ENCODE measurements at places on chromosomes 11 and 22.
A peak's percentile ranks its signal among the peaks of the same experiment; 100 is the strongest.

DNA sequence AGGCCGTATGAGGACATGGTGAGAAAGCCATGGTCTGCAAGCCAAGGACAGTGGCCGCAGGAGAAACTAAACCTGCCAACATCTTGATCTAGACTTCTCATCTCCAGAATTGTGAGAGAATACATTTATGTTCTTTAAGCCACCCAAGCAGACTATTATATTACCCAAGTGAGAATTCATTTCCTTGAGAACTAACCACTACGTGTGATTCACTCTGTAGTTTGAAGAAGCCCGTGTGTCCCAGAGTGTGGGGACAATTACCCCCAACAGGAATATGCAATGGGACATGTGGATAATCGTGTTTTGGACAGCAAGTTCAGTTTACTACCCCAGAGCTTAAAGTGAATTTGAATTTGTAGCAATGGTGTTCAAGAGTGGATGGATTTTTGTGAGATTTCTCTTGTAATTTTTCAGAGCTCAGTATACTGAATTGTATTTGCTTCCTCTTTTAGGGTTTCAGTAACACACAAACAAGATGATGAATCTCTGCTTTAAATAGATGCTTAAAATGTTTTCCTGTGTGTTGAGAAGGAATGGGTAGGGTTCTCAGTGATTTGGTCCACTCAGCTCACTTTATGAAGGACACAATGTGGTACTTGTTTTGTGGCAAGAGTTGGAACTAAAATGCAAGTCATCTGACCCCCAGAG lies 100.0 kb upstream of the ARHGAP20 start:
- no peak for DNase-seq

DNA sequence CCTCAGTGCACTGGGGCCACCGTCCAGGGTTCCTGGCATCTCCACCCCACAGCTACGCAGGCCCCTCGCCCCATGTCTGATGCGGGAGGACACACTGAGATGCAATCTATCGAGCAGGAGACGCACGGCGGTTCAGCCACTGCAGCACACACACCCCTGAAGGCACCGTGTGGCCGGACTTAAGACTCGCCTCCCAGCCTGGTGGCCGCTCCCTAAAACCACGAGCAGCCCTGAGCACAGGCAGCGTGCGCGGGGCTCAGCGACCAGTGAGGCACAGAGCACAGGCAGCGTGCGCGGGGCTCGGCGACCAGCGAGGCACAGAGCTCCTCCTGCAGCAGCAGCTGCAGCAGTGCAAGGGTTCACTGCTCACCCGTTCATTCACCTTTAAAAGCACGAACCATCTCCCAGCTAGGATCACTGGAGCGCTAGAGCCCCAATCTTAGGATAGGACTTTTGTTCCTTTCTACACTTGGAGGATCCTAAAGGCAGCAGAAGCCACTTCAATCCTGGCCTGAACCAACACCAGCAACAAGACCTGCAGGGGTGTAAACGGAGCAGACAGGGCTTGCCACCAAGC lies 31.4 kb downstream of the TOLLIP start:
- DNase-seq = no peak

DNA sequence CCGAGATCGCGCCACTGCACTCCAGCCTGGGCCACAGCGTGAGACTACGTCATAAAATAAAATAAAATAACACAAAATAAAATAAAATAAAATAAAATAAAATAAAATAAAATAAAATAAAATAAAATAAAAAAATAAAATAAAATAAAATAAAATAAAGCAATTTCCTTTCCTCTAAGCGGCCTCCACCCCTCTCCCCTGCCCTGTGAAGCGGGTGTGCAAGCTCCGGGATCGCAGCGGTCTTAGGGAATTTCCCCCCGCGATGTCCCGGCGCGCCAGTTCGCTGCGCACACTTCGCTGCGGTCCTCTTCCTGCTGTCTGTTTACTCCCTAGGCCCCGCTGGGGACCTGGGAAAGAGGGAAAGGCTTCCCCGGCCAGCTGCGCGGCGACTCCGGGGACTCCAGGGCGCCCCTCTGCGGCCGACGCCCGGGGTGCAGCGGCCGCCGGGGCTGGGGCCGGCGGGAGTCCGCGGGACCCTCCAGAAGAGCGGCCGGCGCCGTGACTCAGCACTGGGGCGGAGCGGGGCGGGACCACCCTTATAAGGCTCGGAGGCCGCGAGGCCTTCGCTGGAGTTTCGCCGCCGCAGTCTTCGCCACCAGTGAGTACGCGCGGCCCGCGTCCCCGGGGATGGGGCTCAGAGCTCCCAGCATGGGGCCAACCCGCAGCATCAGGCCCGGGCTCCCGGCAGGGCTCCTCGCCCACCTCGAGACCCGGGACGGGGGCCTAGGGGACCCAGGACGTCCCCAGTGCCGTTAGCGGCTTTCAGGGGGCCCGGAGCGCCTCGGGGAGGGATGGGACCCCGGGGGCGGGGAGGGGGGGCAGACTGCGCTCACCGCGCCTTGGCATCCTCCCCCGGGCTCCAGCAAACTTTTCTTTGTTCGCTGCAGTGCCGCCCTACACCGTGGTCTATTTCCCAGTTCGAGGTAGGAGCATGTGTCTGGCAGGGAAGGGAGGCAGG lies at the start of gene GSTP1:
Gene GSTP1 (plus strand): TSS at position 566 of the 958 bp plus-strand sequence. CDS start 32 bp downstream, at position 598.
- peak; percentile 96 for DNase-seq

DNA sequence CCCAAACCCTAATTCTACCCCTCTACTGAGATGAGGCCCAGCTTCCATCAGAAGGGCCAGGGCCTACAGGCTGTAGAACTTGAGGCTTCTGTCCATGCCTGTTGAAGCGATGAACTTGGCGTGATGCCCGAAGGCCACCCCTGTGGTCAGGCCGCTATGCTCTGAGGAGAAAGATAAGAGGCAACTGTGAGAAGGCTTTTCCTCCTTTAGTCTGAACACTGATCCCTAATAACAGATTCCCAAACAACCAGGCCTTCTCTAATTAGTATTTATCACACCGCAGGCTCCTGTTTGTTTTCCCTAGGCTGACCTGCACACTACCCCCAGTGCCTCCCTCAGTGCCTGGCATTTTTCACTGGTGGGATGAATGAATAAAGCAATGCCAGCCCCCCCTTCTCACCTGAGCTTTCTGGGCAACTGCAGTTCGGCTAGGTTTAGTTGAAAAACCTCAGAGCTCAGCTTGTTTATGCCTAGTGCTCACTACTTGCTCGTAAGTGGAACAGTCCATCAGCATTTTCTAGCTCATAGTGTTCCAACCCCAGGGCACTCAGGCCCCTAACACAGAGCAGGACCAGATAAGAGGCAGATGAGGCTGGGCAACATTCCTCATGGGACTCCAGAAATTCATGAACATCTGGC lies 15.2 kb downstream of the PRPF19 start:
- DNase-seq = no peak

DNA sequence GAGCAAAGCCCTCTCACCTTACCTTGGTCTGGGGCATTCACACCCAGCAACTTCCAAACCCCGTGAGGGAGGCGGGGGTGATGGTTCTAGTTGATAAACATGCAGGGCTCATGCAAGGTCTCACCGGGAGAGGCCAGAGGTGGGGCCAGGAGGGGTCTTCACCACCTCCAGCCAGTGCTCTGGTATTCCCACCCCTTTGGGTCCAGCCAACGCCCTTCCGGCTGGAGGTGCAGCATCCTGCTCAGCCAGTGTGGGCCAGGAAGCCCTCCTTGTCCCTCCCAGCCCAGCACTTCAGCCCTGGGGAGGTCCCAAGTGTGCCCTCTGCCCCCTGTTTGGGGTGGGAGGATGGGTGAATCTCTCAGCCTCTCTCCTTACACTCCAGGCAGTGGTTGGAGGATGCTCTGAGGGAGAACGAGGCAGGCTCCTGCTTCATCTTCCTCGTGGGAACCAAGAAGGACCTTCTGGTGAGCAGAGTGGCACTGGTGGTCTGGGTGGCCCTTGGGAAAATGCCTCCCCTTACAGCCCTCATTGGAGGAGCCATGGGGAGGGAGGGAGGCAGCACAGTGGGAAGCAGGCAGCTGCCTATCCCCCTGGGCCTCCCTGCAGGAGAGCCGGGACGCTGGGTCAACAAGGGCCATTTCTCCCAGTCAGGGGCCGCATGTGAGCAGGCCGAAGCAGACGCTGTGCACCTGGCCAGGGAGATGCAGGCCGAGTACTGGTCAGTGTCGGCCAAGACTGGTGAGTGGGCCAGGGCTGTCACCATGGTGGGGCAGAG lies 13.4 kb downstream of the RAB36 start:
- no peak for DNase-seq

DNA sequence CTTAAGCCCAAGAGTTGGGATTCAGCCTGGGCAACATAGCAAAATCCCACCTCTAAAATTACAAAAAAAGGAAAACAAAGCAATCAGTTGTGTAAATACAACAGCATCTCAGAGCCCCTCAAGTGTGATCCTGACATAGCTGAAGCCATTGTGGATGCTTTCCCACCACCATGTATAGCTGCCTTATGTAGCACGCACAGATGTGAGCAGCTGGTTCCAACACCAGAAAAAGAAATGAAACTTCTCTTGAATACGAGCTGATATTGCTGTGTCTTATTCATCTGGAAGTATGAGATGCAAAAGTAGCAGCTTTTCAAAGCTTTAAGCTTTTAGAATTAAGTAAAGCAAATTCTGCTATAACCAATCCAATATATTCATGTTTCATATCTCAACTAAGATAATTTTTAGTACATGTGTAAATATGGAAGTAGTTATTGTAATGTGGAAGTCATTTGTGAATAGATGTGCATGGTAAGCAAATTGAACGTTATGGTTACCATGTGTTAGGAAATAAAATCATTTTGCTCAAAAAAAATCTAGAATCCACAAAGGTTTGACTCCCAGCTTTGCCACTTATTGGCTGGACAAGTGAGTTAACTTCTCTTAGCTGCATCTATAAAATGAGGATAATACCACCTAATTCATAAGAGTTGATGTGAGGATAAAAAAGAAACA lies 63.2 kb downstream of the SGSM3 start:
- DNase-seq = no peak

- no peak for DNase-seq
Measured at GRCh38 chr11:34425867-34426266, 12.9 kb upstream of the CAT start.

DNA sequence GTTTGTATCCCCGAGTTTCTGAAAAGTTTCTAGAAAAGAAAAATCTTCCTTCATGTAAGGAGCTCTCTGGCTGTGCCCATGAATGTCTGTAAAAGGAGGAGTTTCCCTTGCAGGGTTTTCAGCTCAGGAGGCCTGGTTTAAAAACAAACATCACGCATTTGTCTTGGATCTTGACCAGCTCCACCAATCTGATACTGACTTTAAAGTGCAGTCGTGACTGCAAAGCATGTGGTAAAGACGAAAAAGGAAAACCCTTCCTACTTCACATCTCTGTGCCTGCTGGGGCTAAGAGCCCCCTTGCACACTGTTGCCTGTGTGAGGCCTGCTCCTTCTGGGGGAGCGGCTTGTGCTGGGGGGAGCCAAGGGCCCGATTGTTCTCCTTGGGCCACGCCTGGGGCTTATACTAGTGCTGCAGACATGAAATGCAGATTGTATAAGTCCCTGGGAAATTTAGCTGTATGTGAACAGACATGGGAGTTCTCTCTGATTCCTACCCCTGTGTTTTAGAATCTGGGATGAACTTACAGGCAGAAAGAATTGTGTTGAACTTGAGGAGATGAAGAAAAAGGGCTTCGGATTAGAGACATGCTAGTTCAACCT lies 62.1 kb downstream of the ADAMTS15 start:
- no peak for DNase-seq

- no peak for DNase-seq
Measured at GRCh38 chr11:64861227-64861975, 16.9 kb upstream of the CDC42BPG start.

- no peak for DNase-seq
Measured at GRCh38 chr11:126416542-126417090, 61.1 kb downstream of the ST3GAL4 start.

DNA sequence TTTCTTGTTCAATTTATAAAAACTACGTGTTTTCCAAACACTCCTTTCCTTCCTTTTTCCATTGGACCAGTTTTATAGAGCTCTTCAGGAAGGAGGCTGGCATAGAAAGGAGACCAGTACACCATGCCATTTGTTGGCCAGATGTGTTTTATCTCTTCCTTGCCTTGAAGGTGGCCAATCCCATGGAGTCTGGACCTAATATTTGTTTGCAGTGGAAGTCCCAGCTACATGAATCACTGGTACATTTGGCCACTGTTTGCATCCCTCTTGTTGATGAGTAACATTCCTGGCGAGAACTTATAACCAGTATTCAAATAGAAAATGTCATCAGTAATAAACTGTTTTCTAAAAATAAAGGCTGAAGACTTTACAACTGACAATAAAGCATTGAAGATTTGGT lies 110.2 kb downstream of the ANO3 start:
- no peak for DNase-seq

- no peak for DNase-seq
Measured at GRCh38 chr11:58934945-58935513, 4.3 kb upstream of the GLYATL1 start.

- DNase-seq = no peak
Measured at GRCh38 chr22:48299124-48299523, 1528.5 kb downstream of the BRD1 start.

- no peak for DNase-seq
Measured at GRCh38 chr22:37619991-37620390, 11.4 kb downstream of the GGA1 start.

GRCh38 chr11:12617632-12618031 lies 56.6 kb upstream of the TEAD1 start:
- no peak for DNase-seq

Measured in urothelium cell line (cell line).